ENCODE measurements at places on chromosomes 3 and 15. TPM values are rescaled to one million over a fixed set of nuclear protein-coding genes. Genes with fewer than 3 reads are reported as not detected.

The MFSD1 gene
- total RNA-seq: 17.8 TPM

The SETD2 gene
- 73.9 TPM for total RNA-seq

DNA sequence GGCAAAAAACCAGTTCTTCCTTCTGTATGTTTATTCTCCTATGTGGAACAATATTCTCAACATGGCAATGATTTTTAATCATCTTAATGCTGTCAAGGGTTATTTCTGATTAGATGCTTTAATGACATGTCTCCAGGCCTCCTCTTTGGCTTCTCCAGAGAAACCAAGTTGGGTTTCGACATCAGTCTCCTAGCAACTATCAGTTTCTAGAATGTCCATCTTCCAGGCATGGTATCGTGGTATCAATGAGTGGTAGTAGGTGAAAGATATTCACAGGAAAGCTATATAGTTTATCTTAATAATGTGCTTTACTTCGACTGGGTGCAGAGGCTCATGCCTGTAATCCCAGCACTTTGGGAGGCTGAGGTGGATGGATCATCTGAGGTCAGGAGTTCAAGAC is 128.5 kb downstream of the C3orf70 start:
- DNase-seq: no peak

The IQCF5 gene
- not detected for total RNA-seq

The KY gene
- not detected for total RNA-seq

DNA sequence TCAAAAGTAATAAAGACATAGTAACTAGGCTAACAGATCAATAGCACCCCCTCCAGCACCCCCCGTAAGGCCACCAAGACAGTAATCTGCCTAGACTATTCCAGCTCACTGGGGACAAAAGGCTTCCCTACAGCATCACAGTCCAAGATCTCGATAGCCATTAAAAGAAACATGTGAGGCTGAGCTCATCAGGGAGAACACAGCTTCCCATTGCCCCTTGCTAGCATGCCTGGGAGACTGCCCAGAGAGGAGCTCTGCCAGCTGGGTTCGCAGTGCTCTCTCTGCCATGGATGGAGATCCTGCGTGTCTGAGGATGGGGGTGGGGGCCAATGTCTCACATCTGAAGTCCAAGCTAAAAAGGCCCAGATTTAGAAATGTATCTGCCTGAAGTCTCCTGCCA is 17.8 kb downstream of the LRIG1 start:
- DNase-seq: no peak

GRCh38 chr3:153290268-153291015 is 128.4 kb downstream of the RAP2B start:
- DNase-seq: no peak

- no peak for DNase-seq
These were observed 28.2 kb downstream of the PPP4R2 start for GRCh38 chr3:73024836-73025235.

DNA sequence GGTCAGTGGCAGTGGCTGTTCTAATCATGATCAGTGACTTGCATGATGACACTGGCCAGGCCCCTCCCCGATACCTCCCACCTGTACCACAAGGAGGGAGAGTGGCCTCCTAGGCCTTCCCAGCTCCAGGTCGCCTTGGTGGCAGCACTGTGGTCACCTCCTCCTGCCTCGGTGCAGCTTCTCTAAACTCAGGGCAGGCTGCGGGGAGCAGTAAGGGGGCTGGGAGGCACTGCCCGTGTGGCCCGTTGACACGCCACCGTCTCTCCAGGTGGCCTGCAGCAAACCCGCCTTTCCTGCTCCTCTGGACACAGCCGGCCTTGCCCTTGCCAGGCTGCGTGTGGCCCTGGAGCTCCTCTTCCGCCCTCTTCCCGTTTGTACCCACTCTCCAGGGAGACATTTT is 184.1 kb downstream of the XXYLT1 start:
- DNase-seq: no peak

The ZNF280D gene
- total RNA-seq: 29.7 TPM

The SCAMP5 gene
- total RNA-seq: 58.0 TPM

DNA sequence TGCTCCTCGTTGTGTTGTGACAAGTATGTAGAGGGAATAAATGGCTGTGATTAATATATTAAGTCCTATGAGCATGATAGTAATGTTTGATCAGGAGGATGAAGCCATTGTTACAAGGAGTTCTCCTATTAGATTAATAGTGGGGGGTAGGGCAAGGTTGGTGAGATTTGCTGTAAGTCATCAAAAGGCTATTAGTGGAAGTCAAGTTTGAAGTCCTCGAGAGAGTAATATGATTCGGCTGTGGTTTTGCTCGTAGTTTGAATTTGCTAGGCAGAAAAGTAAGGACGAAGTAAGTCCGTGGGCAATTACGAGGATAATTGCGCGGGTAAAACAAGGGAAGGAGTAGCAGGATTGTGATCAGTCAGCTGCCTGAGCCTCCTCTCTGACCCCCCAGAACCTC is 26.0 kb upstream of the BUB1B start:
- no peak for DNase-seq

- no peak for DNase-seq
These were observed 6.3 kb downstream of the BHLHE40 start for GRCh38 chr3:4985330-4986174.

- no peak for DNase-seq
These were observed 173.1 kb downstream of the NECTIN3 start for GRCh38 chr3:111244760-111245159.

DNA sequence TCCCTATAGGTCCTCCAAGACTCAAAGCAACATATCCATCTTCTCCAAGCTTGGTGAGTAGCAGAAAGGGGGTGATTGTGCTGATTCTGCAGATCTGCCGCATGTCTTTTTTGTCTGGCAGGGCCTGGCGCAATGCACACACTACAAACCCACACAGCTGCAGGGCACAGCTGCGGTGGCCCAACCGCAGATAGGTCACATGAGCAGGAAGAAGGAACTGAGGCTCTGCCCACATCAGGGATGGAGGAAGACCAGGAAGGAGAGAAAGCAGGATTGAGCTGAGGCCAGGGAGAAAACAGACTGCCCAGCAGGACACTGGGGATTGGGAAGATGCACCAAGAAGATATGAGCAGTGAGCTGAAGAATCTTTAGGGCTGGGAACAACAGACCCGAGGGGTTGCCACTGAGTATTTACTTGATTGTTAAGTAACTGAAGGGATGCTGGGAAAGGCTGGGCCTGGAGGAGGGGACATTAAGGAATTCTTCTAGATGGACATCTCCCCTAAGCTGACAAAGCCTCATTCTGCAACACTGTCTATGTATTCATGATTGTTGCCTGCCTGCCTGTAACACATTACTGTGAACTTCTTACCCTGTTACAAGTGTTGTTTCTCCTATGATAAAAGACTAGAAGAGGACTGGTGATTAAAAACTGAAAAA is 126.7 kb downstream of the MYLK start:
- DNase-seq: no peak

DNA sequence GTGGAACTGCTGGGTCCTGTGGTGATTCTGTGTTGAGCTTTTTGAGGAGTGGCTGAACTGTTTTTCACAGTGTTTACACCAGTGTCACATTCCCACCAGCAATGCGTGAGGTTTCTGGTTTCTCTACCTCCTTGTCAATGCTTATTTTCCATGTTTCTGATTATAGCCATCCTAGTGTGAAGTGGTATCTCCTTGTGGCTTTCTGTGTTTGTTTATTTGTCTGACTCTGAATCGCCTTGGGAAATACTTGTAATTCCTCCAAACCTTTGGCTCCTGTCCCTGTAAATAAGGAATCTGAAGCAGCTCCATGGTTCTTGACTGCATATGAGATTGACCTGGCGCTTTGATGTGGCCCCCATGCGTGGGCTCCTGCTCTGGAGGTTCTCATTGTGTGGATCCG is 20.6 kb downstream of the FAN1 start:
- DNase-seq: no peak

The GOLGA8T gene
- not detected for total RNA-seq

The MCTP2 gene
- 5.4 TPM for total RNA-seq

The MAP2K1 gene
- 28.6 TPM for total RNA-seq

DNA sequence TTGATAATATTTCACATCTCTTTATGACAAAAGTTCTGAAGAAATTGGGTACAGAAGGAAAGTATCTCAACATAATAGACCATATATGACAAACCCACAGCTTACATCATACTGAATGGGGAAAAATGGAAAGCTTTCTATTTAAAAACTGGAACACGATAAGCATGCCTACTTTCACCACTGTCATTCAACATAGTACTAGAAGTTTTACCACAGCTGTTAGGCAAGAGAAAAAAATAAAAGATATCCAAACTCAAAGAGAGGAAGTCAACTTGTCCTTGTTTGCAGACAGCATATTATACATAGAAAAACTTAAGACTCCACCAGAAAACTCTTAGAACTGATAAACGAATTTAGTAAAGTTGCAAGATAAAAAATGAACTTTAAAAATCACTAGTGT is 40.3 kb downstream of the COPS2 start:
- no peak for DNase-seq

The SLC9A9 gene
- 0.17 TPM for total RNA-seq

DNA sequence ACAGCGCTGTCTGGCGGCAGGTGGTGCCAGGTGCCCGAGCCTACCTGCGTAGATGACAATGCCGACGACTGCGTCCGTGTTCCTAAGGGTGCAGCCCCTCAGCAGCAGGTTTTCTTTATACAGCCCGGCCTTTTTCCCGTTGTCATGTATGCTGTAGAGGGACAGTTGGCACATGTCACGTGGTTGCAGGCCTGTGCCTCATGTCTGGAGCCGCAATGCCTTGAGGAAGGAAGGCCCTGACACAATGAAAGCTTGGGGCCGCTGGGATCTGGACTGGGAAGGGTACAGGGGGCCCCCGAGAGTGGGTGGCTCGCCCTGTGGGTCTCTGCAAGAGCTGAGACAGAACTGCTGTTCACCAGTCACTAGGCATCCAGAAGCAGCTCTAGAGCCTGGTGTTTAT is 136.0 kb downstream of the ATP10A start:
- DNase-seq: no peak

The GOLGA6L4 gene
- total RNA-seq: 11.7 TPM

The KBTBD13 gene
- not detected for total RNA-seq

The GP5 gene
- 0.18 TPM for total RNA-seq

- DNase-seq: no peak
These were observed 22.5 kb downstream of the TBC1D2B start for GRCh38 chr15:78054966-78055365.

The MPI gene
- total RNA-seq: 39.6 TPM

GRCh38 chr15:39376371-39376909 is 204.4 kb upstream of the THBS1 start:
- DNase-seq: no peak

The GOLGA6A gene
- total RNA-seq: 0.89 TPM

DNA sequence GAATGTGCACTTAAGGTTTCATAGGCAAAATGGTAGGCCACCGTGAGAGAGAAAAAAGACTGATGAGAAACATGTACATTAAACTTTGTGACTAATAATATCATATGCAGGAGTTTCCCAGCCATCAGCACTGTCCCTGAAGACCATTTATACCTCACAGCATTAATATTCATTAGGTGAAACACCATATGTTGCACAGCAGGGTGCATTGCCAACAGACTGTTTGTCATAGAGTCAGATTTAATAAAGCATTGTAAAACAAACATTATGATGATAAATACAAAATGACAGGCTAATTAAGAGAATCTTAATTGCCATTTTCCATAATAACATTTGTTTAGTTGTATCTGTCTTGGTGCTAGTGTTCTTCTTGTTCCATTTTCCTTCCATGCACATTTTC is 578.3 kb downstream of the EPHA3 start:
- no peak for DNase-seq

All from progenitor cell of endocrine pancreas (in vitro differentiated cells).